Activated T-helper 2 cell treated with anti-CD3 and anti-CD28 coated beads, Interferon-gamma antibody, Interleukin-2, Interleukin-4, amounts not matched to agents 10 μg/mL and 5 μg/mL and 100 μg/mL, durations not matched to agents 14 hours and 24 hours and 36 hours (primary cell): ENCODE measurements at places on chromosomes 13 and 19. TPM values are rescaled to one million over a fixed set of nuclear protein-coding genes. Genes with fewer than 3 reads are reported as not detected.

GRCh38 chr19:29404951-29405727, 120.7 kb upstream of the VSTM2B start:
- H3K27me3 ChIP-seq: peaks cover 3% of the 10 kb centered on the region
- no peak overlapping the region for H3K27ac ChIP-seq
- no peak overlapping the region for H3K4me3 ChIP-seq
- no peak for DNase-seq
- H3K36me3 ChIP-seq: no peaks in the 10 kb centered on the region

GRCh38 chr13:23859904-23860303, 29.3 kb downstream of the MIPEP start:
- H3K4me3 ChIP-seq: no peak overlapping the region
- no peaks in the 10 kb centered on the region for H3K27me3 ChIP-seq
- peaks cover 4% of the 10 kb centered on the region for H3K4me1 ChIP-seq
- no peak for DNase-seq
- H3K27ac ChIP-seq: no peak overlapping the region

DNA sequence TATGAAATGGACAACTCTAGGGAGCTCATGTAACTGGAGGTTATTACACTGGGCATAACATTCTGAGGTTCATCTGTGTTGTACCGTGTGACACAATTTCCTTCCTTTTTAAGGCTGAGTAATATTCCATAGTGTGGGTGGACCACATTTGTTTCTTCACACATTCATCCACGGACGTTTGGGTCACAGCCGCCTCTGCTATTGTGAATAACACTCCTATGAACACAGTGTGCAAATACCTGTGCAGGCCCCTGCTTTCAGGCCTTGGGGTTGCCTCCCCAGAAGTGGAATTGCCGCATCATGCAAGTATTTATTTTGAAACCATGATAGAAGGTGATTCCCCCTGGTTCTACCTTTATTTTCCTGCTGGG, 63.4 kb upstream of the MCF2L start:
- H3K27me3 ChIP-seq: no peaks in the 10 kb centered on the region
- no peak for DNase-seq
- H3K4me1 ChIP-seq: no peaks in the 10 kb centered on the region
- H3K4me3 ChIP-seq: no peak overlapping the region
- H3K27ac ChIP-seq: no peak overlapping the region

The ARID3A gene
- 42.0 and 42.6 TPM in 2 replicates for total RNA-seq

- H3K27me3 ChIP-seq: no peaks in the 10 kb centered on the region
- DNase-seq: no peak
- no peak overlapping the region for H3K27ac ChIP-seq
- H3K4me3 ChIP-seq: no peak overlapping the region
- H3K4me1 ChIP-seq: no peaks in the 10 kb centered on the region
Measured at GRCh38 chr13:90717451-90717936, 630.0 kb upstream of the MIR17HG start.

GRCh38 chr13:111927181-111927540, 139.8 kb upstream of the SOX1 start:
- H3K4me1 ChIP-seq: no peaks in the 10 kb centered on the region
- H3K4me3 ChIP-seq: no peak overlapping the region
- H3K27ac ChIP-seq: no peak overlapping the region
